ENCODE measurements at places on chromosomes 4 and X. TPM values are rescaled to one million over a fixed set of nuclear protein-coding genes. Genes with fewer than 3 reads are reported as not detected.

- DNase-seq, result peak; percentile 2
Measured at GRCh38 chr4:149823769-149824221, 8.2 kb upstream of the IQCM start.

The SLC6A14 gene
- 3.2 TPM for total RNA-seq

The ELF4 gene
- 11.3 TPM for total RNA-seq

The CXCL1 gene
- total RNA-seq, result 2.1 TPM

DNA sequence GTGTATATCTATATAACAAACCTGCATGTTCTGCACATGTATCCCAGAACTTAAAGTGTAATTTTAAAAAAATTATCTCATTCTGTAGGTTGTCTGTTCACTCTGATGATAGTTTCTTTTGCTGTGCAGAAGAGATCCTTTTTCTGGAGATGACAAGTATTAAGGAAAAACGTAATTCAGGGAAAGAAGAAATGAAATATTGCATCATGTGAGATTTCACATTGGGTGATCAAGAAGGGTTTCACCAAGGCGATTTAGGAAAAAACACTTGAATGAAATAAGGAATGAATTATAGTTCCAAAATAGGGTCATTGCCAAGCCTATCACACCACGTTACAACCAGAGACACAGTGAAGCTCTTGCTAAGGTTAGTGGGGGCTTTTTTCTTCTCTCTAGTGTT is 227.9 kb downstream of the HNRNPD start:
- no peak for DNase-seq

The ADAMTS3 gene
- total RNA-seq, result 2.8 TPM

DNA sequence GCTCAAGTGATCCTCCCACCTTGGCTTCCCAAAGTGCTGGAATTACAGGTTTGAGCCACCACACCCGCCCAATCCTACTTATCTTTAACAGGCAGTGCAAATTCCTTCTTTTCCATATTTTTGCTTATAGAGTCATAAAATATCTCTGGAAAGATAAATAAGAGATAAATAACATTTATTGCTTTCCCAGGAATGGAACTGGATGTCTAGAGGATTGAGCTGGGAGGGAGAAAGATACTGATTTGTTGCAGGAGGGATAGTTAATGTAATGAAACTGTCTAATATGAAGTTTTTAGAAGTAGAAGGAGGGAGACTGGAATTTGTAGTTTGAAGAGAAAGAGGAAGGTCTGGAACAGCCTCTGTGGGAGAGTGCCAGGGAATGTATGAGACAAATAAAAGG is 20.2 kb downstream of the ITGB1BP2 start:
- no peak for DNase-seq

DNA sequence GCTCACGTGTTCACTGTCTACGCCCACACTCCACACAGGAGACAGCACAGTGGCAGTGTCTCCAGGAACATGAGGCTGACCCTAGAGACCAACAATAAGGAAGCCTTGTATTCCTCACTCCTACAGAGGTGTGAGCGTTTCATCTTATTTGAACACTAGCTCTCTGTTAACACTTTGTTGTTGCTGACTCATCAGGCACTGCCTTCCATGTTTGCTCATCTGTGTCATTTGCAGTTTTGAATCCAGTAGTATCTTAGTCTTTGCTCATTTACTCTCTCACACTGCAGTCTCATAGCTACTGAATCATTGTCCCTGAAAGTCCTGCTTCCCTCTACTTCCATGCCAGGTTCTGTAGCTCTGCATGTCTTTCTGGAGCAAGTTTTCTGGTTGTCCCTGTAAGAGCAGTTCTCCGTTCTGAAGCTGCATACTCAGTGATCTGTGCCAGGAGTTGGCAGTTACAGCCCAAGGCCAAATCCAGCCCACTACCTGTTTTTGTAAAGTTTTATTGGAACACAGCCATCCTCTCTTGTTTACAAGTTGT is 80.3 kb upstream of the DCLK2 start:
- DNase-seq, result no peak

- no peak for DNase-seq
Measured at GRCh38 chrX:53594354-53594753, 92.2 kb downstream of the HUWE1 start.

The PAGE4 gene
- total RNA-seq, result not detected

GRCh38 chrX:105645667-105646357 is 176.5 kb upstream of the NRK start:
- DNase-seq, result peak; percentile 35

The MAML3 gene
- total RNA-seq, result 7.0 TPM

- no peak for DNase-seq
Measured at GRCh38 chr4:62899646-62900364, 1509.4 kb downstream of the TECRL start.

- peak; percentile 26 for DNase-seq
Measured at GRCh38 chr4:74158466-74159142, 686 bp downstream of the MTHFD2L start.

The RPS6KA6 gene
- 10.3 TPM for total RNA-seq

DNA sequence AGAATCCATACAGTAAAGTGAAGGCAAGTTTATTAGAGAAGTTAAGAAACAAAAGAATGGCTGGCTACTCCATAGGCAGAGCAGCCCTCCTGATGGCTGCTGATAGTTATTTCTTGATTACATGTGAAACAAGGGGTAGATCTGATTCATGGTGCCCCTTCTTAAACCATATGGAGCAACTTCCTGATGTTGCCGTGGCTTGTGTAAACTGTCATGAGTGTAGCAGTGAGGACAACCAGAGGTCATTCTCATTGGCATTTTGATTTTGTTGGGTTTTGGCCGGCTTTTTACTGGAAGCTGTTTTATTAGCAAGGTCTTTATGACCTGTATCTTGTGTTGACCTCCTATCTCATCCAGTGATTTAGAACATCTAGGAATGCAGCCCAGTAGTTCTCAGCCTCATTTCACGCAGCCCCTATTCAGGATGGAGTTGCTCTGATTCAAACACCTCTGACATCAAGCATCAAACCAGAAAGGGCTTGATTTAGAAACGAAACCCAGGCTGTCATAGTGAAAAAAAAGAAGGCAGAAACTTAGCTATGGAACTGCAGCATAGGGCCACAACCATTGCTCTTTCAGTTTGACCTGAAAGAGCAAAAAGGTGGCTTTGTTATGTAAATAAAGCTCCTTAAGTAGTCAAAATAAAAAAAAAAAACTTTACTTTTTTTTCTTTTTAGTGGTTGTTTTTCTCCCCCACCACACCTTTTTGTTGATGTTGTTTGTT is 37.8 kb downstream of the SPCS3 start:
- no peak for DNase-seq

GRCh38 chrX:74614093-74614909 is at the start of gene RLIM:
RLIM (minus strand) TSS chrX:74614624; CDS start chrX:74595977, 18,647 bp downstream.
- peak; percentile 97 for DNase-seq

The MAP3K15 gene
- 0.41 TPM for total RNA-seq

The CYBB gene
- 9.3 TPM for total RNA-seq

DNA sequence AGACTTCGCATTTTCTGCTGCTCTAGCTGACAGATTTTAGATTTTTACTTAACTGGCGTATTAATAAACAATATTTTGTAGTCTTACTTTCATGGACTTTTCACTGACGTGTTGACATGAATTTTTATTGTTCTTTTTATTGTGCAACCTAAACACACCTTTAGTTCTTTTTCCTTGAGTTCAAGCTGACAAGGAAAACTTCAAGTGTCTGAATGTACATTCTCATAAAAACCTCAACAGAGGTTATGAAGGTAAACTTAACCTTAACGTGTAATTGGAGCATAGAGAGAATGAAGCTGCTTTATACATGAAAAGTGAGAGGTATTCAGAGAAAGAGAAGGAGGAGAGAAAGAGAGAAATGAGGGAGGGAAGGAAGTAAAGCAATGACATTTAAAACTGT is 364.3 kb upstream of the CT83 start:
- DNase-seq, result no peak

GRCh38 chrX:46485897-46486296 is 59.3 kb downstream of the ZNF674 start:
- no peak for DNase-seq

DNA sequence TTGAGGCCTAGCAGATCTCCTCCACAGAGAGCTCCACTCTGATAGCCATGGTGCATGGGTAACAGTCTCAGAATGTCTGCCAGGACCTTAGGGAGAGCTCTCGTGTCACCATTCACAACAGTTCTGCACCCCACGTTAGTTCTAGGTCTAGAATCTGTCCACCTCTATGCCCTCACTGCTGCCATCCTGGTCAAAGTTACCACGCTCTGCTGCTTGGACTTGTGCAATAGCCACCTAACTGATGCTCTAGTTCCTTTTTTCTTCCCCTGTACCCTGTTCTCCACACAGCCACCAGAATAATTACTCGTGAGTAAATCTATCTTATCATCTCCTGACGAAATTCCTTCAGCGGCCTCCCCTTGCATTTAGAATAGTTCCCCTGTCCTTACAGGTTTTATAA is 268.8 kb upstream of the GATB start:
- DNase-seq, result no peak

The MSANTD1 gene
- 1.1 TPM for total RNA-seq

DNA sequence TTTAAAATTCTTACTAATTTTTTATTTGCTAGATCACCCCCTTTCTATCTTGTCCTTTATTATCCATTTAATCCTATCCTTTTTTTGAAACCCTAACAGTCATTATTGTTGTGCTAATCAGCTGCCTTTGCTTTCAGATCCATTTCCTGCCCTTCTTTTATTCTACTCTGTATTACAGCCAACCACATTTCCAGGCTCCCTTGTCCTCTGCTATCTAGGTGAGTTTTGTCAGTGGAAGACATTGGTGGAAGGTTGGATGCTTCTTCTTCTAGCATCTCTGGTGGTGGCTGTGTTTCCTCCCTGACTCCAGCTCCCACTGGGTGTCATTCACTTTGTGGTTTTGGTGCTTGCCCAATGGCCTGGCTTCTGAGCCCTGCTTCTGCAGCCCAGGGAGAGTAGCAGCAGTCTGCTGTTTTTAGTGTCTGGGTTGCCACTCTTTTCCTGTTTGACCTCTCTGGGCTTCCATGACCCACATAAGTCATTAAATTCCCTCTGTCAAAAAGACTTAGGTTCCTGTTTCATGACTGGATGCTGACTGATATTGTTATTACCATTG is 225.2 kb upstream of the PGRMC2 start:
- DNase-seq, result no peak

DNA sequence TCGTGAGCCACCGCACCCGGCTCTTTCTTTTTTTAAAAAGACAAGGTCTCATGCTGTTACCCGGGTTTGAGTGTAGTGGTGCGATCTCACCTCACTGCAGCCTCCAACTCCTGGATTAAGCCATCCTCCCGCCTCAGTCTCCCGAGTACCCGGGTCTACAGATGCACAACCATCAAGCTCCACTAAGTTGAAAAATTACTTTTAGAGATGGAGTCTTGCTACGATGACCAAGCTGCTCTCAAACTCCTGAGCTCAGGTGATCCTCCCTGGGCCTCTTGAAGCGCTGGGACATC is 2.0 kb downstream of the SLC25A6 start:
- no peak for DNase-seq

GRCh38 chr4:6404611-6405396 is 67.6 kb downstream of the PPP2R2C start:
- no peak for DNase-seq

- no peak for DNase-seq
Measured at GRCh38 chr4:34417160-34417559, 1827.2 kb downstream of the ARAP2 start.

GRCh38 chrX:19747652-19748610 is 139.5 kb downstream of the SH3KBP1 start:
- no peak for DNase-seq

DNA sequence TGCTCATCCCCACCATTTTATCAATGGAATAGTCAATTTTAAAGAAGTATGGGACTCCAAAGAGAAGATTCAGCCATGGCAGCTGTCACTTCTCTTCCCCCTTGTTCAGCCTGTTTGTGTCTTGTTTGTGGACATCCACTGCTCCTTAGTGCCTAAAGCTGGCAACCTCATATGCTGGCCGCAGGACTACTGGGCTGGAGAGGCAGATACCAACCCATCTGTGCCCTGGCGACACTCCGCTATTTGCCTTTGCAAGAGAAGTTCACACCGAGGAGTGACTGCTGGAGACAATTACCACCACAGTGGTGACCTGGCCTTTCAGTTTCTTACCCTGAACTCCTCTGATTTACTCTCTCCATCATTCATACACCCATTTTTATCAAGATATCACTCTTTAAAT is 64.3 kb downstream of the NHSL2 start:
- no peak for DNase-seq

- no peak for DNase-seq
Measured at GRCh38 chr4:72974694-72975487, 94.6 kb downstream of the COX18 start.

The CT83 gene
- total RNA-seq, result not detected

DNA sequence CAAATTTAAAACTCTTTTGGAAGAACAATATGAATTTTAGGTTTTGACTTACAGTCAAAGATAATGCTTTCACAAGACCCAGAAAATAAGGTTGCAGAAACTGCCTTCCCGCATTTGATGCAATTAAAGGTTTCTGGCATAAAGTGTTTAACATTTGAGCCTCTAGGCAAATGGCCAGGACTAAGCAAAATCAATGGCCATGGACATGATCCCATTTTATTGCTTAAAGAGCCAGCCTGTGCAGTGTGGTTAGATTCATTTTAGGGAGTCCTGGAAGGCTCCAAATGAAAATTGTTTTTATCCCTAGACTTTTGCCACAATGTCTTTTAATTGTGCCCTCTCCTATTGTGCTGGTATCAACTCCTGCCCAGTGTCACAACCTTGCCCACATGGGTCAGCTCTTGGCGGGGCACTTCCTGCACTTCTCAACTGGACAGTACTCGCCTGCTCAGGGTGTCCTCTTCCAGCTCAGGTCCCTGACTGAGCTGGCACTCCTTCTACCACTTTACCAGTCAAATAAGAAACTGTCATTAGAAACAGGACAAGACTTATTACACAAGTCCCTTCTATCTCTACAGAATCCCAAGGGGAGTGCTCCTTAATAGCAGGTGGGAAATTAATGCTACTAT is 208.4 kb upstream of the NPY2R start:
- no peak for DNase-seq

GRCh38 chrX:134658760-134659023 is 421 bp upstream of the PLAC1 start:
- DNase-seq, result no peak

DNA sequence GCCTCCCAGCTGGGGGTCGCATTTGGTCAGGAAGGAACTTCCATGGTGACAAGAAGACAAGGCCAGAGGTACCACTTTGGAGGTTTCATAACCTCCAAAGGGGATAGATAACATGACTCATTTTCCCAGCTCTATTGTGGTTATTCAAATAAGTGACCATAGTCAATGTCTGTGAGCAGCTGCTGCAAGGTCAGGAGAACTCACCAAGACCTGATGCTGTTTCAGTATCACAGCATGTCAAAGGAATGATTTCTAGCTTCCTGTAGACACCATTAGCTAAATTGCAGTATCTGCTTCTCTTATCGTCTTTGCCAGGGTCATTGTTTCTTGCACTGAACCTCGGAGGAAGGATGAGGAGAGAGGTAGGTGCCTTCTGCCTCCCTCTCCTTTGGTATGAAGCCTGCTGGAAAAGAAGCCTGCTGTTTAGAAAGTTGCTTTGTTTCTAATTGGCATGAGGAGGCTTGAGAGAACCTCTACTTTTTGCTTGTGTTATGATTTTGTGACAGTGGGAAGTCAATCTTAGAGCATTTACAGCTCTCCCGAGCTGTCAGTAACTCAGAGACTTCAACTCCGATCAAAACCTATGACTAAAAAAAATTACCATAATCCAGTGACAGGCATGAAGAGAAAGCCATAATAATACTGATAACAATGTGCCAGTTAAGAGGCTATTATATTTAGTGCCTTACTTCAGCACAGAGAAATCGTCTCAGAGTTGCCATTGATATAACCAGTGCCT is 38.0 kb upstream of the GATB start:
- no peak for DNase-seq

The PNMA6F gene
- total RNA-seq, result not detected

- DNase-seq, result no peak
Measured at GRCh38 chr4:78320349-78320935, 231.1 kb upstream of the ANXA3 start.

The CPE gene
- total RNA-seq, result 147 TPM

All from tongue (tissue), 3 donors.